ENCODE measurements at places on chromosomes 2 and 18.
A peak's percentile ranks its signal among the peaks of the same experiment; 100 is the strongest.

GRCh38 chr2:180367815-180368214, 360.7 kb upstream of the CWC22 start:
- DNase-seq = no peak

GRCh38 chr2:108228006-108228405, 11.8 kb upstream of the SULT1C3 start:
- DNase-seq = no peak

- no peak for DNase-seq
Observed at GRCh38 chr18:35337286-35337685, 6.9 kb downstream of the ZNF24 start.

DNA sequence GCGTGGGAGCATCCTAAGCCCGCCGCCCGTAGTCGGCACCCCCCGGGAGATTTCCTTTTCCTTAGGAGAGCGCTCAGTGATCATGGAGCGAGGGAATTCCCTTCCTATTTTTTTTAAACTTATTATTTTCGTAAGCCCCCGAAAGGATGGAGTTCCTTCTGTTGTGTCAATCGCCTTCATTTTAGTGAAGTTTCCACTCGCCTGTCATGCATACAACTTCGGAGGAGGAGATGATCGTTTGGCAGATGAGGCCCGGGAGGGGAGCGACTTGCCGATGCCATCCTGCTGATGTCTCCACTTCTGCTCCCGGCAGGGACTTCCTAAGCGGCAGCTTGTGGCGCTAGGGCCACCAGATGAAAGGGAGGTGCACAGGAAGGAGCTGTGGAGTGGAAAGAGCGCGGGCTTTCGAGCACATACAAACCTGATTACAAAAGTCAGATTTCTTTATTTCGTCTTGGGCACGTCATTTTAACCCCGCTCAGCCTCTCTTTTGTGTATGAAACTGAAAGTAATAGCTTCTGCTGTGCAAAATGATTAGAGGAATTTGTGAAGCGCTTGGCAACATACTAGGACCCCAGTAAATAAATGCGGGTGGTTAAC, at the start of gene ADGRF3:
Gene ADGRF3, minus strand, starts transcription at position 336 of the 600 bp plus-strand sequence. CDS start 555 bp downstream, outside the sequence.
- peak; percentile 70 for DNase-seq

DNA sequence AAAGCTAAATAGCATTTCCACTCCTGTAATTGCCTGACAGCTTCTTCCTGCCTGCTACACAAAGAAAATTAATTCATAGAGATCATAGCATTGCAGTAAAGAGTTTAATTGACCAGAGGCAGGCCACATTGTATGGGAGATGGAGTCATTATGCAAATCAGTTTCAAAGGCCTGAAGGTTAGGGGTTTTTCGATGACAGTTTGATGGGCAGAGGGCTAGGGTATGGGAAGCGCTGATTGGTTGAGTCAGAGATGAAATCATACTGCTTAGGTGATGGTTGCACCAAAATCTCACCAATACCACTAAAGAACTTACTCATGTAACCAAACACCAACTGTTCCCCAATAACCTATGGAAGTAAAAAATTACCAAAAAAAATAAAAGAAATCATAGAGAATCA, 599.0 kb downstream of the NUP35 start:
- DNase-seq = no peak

- no peak for DNase-seq
Observed at GRCh38 chr2:236947896-236948295, 137.8 kb upstream of the COPS8 start.
